ENCODE measurements at places on chromosomes 13 and 19.

- no peak for DNase-seq
Observed at GRCh38 chr13:99439850-99440604, 61.2 kb upstream of the TM9SF2 start.

DNA sequence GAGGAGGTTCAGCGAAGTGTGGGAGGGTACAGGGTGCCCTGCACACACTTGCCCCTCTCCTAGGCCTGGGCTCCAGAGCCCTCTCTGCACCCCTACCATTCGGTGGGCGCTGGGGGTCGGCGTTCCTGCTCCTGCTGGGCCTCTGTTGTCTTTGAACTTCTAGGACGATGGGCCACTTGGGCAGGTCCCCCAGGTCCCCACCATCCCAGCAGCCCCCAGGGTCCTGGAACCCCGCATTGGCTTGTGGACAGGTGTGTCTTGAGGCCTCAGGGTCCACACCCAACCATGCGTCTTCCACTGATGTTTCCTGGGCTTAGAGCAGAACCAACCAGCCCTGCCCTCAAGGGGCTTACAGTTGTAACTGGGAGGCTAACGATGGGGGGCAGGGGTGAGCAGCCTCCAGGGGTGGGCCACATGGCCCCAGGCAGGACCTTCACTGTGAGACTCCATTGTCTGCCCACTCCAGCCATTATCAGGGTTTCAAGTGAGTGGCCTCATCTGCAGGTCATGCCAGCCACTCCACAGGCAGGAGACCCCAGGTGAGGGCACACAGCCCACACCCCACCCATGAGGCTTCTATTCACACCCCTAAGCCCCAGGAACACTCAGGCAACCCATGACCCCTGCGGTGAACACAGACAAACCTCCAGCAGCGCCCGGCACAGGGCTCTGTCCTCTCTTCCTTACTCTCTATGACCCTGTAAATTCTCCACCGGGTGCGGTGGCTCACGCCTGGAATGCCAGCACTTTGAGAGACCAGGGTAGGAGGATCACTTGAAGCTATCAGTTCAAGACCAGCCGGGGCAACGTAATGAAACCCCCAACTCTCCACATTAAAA is 2.0 kb upstream of the KLF16 start:
- no peak for DNase-seq

- no peak for DNase-seq
Observed at GRCh38 chr13:51331354-51331861, 8.1 kb upstream of the SERPINE3 start.

DNA sequence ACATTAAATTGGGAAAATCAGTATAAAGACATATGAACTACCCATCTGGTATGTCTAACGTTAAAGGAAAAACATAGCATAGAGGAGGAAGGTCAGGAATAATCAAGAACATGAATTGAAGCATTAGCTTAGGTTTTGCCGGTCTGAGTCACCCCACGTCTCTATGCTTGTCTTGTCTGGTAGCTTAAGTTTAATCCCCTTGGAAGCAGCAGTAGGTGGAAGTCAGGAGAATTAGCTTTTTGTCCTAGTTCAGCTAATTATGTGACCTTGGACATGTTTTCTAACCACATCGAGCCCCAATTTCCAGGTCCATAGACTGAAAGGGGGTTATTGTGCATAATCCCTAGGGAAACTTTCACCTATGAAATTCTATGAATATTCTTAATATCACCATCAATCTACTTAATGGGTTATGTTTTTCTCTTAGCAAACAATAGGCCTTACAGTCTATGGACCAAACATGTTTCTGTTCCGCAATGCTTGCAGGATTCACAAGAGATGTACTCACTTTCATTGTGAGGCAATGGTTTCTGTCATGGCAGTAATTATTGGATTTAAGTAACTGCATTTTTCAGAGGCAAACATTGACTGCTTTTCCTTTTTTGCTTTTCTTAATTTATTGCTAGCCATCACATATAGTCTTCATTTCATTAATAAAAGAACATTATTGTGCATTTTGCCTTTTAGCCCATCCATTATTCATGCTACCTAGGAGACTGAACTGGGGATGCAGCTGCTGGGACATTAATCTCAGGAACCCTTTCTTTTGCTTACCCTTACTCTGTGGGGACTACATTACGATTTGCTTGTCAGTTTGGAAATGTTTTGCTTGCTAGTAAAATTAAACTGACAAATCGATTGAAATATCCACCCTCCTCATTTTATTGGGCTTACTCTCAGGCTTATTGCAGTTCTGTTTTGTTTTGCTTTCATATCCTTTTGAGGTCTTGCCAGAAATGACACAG is 304.8 kb upstream of the MAB21L1 start:
- DNase-seq = no peak

DNA sequence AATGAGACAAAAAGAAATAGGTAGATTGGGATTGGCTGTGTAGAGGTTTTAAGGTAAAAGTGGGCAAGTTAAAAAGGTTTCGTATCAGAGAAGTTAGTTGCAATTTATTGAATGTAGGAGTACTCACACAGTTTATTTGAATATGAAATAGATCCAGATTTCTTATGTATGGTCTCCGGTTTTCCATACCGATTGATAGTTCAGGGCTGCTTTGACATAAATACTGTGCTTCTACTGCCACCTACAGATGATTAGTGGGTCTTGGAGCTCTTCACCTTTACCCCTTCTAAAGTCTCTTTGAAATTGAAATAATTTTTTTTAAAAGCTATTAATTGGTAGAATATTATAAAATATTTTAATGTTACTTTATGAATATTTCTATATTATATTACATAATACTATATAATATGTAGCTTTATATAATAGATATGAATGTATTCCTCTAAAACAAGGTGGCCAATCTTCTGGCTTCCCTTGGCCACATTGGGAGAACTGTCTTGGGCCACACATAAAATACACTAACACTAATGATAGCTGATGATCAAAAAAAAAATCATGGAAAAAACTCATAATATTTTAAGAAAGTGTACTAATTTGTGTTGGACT is 7.7 kb upstream of the GPR18 start:
- DNase-seq = peak; percentile 73

- DNase-seq = no peak
Observed at GRCh38 chr13:52955472-52955874, 73.1 kb upstream of the OLFM4 start.

- no peak for DNase-seq
Observed at GRCh38 chr13:102901615-102902305, 55.9 kb downstream of the ERCC5 start.

DNA sequence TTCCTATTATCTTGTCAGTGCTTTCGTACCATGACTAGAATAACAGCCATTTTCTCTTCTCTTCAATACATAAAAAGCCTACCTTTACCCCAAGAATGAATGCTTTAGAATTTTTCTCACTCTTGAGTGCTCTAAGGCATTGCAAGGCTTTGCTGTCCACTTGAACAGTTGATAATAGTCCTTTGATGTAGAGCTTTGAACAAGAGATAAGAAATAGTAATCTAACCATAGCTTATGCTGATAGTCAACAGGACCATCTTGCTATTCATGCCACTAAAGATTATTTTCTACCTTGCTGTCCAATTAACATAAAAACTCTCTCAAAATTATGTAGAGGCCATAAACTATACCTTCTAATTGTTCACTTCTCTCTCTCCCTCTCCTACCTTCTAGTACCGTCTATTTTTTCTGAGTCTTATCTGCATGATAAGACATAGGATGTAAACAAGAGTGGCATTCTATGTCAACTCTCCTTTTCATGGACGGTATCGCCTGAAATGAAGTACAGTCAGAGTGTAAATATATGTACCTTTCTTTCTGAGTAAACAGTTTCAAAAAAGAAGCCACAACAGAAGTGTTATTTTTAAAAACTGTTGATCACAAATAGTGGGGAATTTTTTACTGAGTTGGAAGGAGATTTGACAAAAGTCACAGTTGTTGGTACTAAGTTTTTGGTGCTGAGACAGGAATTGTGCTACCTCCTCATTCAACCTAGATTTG is 297.9 kb downstream of the NDFIP2 start:
- no peak for DNase-seq

DNA sequence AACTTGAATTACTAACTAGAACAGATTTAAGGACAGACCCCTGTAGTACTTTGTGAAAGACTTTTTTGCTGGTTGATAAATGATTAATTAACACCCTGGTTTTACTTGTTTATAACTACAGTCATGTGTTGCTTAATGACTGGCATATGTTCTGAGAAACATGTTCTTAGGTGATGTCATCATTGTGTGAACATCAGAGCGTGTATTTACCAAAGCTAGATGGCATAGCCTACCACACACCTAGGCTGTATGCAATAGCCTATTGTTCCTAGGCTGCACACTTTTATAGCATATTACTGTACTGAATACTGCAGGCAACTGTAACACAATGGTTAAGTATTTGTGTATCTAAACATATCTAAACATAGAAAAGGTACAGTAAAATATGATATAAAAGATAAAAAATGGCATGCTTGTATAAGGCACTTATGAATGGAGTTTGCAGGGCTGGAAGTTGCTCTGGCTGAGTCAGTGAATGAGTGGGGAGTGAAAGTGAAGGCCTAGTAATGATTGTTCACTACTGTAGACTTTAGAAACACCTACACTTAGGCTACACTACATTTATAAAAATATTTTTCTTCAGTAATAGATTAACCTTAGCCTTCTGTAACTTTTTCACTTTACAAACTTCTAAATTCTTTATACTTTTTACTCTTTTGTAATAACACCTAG is 260.3 kb downstream of the KCNRG start:
- no peak for DNase-seq

- no peak for DNase-seq
Observed at GRCh38 chr19:30311911-30312310, 60.3 kb upstream of the ZNF536 start.

DNA sequence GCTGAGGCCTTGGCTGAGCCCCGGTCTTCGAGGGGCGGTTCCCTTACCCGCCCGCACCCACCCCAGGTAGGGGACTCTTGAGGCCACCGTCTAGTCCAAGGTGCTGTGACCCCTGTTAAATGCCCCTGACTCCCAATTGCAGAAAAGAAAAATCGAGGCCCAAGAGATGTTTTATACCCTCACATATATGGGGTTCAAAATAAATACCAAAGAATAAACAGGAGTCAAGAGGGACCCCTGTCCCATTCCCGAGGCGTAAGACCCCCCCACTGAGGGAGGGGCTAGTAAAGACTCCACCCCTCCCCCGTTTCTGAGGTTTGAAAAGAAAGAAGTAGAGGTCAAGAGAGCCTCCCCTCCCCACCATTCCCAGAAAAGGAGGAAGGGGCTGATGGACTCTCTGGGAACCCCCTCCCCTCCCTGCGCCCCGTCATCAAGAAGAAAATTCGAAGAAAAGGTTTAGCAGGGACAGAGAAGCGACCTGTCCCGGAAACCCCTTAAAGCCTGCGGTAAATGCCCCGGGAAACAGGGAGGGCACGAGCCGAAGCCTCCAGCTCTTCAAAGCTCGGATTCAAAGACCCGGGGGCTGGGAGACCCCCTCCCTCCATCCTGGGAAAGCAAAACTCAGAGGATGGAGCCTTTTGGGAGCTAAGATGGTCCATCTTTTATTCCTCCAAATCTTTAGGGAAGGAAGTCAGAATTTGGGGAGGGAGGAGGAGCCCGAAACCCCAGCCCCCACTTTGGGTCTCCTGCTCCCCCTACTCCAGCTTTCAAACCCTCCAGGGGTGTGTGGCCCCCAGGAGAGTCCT is 755 bp upstream of the RAB3A start:
- no peak for DNase-seq

- peak; percentile 29 for DNase-seq
Observed at GRCh38 chr19:19657397-19657783, 6.1 kb downstream of the ATP13A1 start.

GRCh38 chr13:30927595-30927994 is 4.9 kb upstream of the TEX26 start:
- no peak for DNase-seq

DNA sequence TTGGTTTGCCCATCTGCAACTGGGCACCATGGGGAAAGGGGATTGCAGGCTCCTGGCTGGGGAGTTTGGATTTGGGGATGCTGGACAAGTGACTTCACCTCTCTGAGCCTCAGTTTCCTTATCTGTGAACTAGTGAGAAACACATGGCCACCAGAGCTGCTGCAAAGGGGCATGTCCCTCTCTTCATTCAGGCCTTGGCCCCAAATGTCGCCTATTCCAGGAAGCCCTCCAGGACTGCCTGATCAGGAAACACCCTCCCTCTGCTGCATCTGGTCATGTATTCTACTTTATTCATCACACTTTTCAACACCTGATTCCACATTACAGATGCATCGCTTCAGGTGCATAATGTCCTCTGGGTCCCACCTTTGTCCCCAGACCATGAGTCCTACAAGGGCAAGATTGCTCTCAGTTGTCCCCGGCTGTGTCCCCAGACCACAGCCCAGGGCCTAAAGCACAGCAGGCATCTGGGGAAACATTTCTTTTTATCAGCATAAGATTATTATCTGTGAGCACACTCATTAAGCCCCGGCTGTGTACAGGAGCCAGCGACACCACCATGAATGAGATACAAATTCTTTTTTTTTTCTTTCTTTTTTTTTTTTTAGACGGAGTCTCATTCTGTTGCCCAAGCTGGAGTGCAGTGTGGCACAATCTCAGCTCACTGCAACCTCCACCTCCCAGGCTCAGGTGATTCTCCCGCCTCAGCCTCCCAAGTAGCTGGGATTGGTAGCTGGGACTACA is 37.5 kb downstream of the ARRDC2 start:
- no peak for DNase-seq

DNA sequence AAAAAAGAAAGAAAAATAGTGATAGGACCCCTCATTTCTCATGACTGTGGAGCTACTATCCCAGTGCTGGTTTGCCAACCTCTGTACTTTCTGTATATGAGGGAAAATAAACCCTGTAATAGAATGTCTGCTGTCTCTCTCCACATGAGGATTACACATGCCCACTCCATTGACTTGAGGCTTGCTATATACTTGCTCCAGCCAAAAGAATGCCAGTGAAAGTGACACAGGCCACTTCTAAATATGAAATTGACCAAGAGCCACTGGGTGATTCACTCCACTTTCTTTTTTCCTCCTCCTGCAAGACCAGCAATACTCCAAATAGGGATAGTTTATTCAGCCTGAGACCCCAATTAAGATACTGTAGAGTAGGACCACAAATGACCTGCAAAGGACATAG is 6.2 kb downstream of the THAP8 start:
- DNase-seq = no peak

DNA sequence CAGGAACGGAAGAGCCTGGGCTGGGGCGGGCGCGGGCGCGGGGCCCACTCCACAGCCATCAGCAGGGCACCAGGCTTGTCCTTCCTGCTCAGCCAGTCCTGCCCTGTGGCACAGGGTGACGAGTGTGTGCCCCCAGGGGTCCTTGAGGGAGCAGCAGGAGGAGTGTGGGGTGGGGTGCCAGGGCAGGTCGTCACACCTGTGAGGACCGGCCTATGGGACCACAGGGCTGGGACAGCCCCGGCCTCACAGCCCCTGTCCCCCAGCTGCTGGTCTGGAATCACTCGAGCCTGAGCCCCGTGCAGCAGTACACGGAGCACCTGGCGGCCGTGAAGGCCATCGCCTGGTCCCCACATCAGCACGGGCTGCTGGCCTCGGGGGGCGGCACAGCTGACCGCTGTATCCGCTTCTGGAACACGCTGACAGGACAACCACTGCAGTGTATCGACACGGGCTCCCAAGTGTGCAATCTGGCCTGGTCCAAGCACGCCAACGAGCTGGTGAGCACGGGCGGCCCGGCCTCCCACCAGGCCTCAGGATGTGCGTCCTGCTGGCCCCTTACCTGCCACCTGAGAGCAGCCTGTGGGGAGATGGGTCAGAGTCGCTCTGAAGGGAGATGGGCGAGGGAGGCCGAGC is 6.7 kb upstream of the TEKTIP1 start:
- DNase-seq = no peak

GRCh38 chr13:42688821-42689220 is 92.6 kb upstream of the FAM216B start:
- DNase-seq = no peak
